ENCODE measurements at places on chromosomes 5 and 9.

DNA sequence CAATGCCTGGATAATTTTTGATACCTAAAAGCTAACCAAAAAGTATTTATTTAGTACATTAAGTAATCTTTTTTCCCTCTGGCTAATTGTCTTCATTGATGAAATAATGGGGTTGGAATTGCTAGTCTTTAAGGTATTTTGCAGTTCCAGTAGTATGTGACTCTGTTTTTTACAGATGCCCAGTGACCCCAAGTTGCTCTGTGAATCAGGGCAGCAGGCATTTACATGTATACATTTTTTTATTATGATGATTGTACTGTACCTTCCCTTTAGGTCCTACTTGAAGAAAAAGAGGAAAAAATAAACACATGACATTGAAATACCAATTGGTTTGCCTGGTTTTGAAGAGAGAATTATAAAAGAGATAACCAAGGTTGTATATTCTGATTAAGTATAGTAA is 385.5 kb downstream of the ADGRV1 start:
- no peak for DNase-seq

DNA sequence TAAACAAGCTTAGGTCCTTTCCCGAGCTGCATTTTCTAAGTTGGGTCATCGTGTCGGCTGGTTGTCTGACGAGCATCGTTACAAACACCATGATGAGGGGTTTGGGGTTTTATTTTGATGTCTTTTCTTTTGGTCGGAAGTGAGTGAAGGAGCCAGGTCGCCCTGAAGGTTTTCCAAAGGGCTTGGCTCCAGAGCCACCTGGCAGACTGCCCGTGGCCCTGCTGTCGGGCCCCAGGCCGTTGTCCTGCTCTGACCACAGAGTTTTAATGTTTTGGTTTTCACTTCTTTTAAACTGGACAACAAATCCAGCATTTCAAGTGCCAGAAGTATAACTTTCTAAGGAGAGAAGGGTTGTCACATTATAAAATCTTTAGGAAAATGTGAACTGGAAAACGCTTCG is 42.3 kb downstream of the TENT4A start:
- no peak for DNase-seq

DNA sequence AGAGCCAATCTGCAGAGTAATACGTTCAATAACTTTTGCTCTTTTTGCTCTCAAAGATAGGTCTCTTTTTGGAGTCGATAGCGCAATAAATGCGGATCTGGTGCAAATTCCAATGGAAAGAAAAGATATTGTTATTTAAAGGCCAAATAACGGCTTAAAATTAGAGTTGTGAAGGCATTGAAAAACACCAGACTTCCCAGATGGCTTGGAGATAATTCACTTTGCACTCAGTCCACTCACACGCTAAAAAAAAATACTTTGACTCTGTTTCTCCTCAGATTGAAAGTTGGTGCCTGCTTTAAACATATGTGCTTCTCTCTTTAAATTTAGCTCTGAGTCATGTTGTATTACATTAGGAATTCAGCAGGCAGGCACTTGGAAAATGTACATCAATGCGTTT is 19.5 kb upstream of the MED27 start:
- no peak for DNase-seq

- DNase-seq, result no peak
Measured at GRCh38 chr5:174307656-174308271, 262.3 kb downstream of the NSG2 start.

DNA sequence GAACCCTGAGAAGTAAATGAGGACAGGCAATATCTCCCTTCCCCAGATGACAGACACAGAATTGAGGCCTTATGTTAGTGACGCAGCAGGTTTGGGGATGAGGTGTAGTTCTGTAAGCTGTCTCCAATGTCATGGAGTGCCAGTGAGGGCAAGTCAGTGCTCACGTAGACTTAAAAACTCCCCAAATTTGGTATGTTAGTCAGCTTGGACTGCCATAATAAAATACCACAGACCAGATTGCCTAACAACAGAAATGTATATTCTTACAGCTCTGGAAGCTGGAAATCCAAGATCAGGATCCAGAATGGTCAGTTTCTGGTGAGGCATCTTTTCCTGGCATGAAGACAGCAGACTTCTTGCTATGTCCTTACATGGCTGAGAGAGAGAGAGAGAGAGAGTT is 14.9 kb downstream of the FOXI1 start:
- no peak for DNase-seq

DNA sequence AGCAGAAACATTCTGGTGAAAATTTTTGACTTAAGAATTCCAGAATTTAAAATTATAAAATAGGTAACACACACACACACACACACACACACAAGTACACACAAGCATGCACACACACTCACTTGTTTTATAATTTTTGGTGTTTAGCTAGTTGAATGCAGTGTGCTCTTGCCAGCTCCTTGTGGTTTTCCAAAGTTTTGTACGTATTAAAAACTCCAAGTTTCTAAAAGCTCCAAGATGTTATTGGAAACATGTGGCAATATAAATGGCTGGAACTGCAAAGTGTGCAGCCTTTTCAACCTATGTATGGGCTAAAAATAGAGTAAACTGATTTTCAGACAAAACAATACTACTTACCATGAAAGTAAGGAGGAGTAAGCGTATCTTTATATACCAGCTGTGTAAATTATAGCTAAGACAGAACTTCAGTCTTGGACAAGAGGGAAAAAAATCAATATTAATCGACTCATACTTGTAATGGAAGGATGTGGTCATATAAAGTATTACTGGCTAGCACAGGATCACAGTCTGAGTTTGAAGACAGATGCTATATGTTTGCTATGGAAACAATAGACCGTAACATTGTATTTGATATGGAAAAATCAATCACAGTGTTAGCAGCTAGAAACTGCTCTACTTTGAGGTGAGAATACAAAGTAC is 727.1 kb upstream of the GRAMD2B start:
- no peak for DNase-seq

DNA sequence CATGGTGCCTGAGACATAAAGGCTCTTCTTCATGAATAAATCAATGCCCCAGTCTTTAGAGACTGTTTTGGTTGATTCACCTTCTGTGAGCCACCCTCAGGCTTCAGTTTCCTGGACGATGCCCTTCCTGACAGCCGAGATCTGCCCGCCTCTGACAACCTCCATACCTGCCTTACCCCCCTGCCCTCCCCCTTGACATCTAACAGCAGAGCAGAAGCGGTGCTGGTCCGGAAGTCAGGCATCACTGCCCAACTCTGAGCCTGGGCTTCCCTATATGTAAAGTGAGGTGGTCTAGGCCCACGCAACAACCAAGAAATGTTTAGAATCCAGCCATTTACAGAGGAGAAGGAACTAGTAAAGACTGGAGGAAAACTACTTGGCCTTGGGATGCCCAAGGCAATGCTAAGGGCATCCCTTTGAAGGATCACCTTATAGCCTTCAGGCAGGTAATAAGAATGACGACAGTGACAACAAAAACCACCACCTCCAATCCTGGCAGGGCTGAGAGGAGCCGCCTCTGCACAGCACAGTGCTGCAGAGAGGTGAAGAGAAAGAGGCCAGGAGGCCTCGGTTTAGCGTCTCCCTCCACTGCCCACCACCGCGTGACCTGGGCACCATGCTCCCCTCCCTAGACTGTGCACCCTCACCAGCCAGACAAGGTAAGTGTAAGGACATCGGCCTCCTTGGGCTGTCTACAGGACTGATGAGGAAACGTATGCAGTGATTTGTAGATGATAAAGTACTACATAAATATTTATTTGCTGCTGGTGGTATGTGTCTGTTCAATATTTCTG is 35.3 kb upstream of the GABBR2 start:
- no peak for DNase-seq

- no peak for DNase-seq
Measured at GRCh38 chr5:80150731-80151130, 105.1 kb downstream of the SERINC5 start.

- DNase-seq, result no peak
Measured at GRCh38 chr9:134540276-134541096, 101.1 kb upstream of the COL5A1 start.

- DNase-seq, result peak; percentile 95
Measured at GRCh38 chr9:38068701-38069628, at the start of gene SHB. Gene SHB (minus strand): TSS chr9:38069227. CDS start chr9:38068645, 582 bp downstream.

GRCh38 chr9:19101203-19101602 is 1.5 kb downstream of the HAUS6 start:
- DNase-seq, result no peak

DNA sequence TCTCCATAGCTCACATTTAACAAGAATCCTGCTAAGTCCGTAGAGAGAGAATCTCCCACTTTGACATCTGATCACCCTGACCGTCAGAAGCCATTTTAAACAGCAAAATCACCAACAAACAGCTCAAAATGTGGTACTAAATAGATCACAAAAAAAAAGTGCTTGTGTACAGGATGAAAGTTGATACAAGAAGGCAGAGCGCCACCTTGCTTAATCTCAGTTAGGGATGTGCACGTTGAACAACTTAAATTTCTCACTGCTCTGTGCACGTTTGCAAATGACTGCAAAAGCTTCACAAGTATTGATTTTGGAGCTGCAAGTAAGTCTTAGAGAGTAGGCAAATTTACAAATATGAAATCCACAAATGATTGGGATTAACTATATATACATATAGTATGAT is 63.1 kb upstream of the NREP start:
- no peak for DNase-seq

DNA sequence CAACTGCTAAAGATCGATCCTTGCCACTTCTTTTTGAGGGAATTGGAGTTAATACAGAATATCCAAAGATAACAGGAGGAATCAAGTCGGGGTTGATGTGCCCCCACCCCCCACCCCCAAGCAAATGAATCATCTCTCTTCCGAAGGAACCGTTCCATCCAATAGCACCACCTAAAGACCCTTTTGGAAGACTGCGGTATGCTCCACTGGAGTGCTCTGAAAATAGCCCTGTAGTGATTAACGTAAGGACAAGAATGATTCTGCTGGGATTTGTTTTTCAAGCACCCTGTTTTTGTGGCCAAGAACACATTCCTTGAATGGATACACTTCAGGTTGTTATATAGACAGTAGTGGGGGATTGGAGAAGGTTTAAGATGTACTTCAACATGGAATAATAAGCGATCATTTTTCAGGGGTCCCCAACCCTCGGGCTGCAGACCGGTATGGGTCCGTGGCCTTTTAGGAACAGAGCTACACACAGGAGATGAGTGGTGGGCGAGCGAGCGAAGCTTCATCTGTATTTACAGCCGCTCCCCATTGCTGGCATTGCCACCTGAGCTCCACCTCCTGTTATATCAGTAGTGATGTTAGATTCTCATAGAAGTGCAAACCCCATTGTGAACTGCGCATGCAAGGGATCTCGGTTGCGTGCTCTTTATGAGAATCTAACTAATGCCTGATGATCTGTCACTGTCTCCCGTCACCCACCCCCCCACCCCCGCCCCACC is 44.5 kb upstream of the TMEM252 start:
- no peak for DNase-seq

DNA sequence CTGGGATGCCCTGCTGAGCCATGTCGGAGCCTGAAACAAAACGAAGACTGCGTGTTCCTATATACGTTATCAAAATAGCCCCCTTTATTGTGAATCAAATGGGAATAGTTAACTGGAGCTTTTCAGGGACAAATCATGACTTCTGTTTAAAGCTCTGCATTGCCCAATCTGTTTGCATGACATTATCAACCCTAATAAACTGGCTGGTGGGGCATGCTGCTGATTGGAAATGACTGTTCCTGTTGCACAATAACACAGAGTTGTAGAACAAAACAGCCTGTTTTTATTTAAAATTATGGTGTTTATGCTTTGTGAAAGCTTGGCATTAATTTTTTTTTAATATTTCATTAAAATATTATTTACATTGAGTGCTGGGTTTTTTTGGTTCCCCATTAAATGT is 215.5 kb downstream of the TMEM167A start:
- no peak for DNase-seq
